Activated naive CD4-positive, alpha-beta T cell (primary cell): ENCODE measurements at places on chromosomes 5 and 9.

DNA sequence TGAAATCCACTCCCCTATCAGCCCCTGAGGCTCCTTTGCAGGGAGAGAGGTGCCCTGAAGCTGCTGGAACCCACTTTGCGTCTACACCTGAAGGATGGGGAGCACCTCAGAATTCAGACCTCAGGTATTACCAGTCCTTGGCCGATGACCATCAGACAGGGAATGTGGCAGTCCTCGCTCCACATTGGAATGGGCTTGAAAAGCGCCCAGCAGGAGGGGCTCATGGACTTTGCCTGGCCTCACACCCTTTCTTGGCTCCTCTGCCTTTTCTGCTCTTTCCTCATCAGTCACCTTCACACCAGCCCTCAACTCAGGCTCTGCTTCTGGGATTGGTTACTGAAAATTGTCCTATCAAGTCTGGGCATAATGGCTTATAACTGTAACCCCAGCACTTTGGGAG lies 83.9 kb downstream of the BARX1 start:
- DNase-seq = no peak

DNA sequence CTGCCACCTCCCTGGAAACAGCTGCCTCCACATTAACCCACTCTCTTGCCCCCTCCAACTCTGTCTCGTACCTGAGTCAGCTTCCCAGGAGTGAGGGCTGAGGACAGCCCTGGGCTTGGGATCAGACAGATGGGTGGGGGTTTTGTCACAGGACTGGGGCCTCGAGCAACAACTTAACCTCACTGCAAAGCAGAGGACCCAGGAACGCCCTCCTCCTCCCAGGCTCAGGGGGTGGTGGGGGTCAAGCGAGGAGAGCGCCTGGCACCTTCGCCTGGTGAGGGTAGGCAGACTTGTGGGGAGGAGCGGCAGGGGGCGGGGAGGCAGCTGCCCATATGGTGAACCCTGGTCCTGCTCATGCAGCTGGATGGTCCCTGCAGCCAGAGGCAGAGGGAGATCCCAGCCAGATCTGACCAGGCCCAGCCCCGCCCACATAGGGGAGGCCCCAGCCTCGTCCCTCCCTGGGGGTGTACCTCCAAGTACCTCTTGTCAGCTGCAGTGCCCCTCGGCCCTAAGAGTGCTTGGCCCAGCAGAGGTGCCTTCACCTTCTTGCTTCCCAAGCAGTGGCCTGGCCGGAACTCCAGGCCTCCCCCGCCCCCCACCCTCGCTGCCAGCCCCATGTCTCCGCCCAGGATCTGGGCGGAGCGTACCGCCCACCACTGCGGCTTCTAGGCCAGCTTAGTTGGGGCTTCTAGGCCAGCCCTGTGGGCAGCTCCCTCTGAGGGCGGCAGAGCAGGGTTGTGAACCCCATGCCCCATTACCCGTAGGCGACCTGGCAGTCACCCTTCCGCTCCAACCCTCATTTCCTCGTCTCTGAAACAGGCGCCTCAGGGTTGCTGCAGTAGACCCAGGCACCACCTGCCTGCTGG lies at the start of gene SARDH:
Gene SARDH (minus strand): TSS at position 579 of the 866 bp plus-strand sequence. CDS start 4,179 bp downstream, outside the sequence.
- DNase-seq = no peak

GRCh38 chr5:117255211-117256027 lies 680.8 kb upstream of the SEMA6A start:
- no peak for DNase-seq

- DNase-seq = no peak
Observed at GRCh38 chr9:20606652-20607051, 15.6 kb downstream of the MLLT3 start.

DNA sequence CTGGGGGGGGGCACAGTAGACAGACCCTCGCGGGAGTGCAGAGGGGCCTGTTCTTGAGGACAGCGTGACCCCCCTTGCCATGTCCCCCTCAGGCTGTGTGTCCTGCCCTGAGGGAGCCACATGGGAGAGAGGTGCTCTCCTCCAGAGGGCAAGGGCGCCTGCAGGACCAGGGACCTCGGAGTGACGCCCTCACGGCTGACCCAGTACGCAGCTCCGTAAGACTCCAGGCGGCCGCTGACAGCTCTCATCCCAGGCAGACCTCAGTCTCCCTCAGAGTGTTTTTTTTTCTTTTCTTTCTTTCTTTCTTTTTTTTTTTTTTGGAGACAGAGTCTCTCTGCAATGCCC lies 27.3 kb downstream of the EXD3 start:
- no peak for DNase-seq
